ENCODE measurements at places on chromosomes 7 and 10. TPM values are rescaled to one million over a fixed set of nuclear protein-coding genes. Genes with fewer than 3 reads are reported as not detected.
A peak's percentile ranks its signal among the peaks of the same experiment; 100 is the strongest.

Gene VENTX
- 4.1 TPM for total RNA-seq

DNA sequence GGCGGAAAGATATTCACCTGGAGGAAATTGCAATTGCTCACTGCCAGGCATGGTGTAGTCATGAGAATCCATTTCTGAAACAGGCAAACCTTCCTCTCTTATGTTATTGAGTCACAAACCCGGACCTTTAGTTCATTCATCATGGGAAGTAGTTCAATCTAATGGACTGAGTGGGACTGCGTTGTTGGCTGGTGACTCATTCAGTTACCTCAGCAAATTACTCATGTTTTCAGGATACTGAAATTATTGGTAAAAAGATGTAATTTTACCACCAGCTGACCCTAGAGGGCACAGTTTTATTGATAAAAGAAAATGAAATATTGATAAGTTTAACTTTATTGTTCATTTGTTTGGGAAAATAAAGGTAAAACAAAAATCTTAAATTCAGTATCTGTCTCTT, 1194.4 kb upstream of the SORCS1 start:
- H3K27ac ChIP-seq = no peak overlapping the region
- no peaks in the 10 kb centered on the region for H3K36me3 ChIP-seq
- H3K4me3 ChIP-seq = no peak overlapping the region
- DNase-seq = no peak

Gene GPR37
- 2.5 TPM for total RNA-seq

DNA sequence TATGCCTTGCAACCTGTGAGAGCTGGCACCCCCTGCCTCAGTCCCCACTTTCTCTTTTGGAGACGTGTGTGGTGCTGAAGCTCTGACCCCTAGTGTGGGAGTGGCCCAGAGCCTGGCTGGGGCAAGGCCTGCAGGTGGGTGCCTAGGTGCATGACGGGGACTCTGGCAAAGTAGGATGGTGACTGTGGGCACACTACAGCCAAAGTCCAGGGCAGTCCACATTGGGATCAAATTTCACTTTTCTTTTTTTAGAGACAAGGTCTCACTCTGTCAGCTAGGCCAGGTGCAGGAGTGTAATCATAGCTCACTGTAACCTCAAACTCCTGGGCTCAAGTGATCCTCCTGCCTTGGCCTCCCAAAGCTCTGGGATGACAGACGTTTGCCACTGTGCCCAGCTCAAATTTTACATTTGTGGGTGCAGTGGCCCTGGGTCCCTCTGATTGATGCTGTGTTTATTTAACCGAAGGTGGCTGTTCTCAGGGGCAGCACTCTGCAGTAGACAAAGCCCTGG, 52.3 kb downstream of the NEURL1 start:
- H3K27ac ChIP-seq = no peak overlapping the region
- H3K27me3 ChIP-seq = peaks cover 7% of the 10 kb centered on the region
- no peak overlapping the region for H3K4me3 ChIP-seq
- peaks cover 12% of the 10 kb centered on the region for H3K4me1 ChIP-seq
- no peak for DNase-seq

GRCh38 chr10:77603534-77603927, 34.1 kb downstream of the KCNMA1 start:
- H3K36me3 ChIP-seq = no peaks in the 10 kb centered on the region
- H3K27me3 ChIP-seq = no peaks in the 10 kb centered on the region
- DNase-seq = no peak
- H3K4me1 ChIP-seq = no peaks in the 10 kb centered on the region
- H3K27ac ChIP-seq = peak overlapping the region; percentile 59

Gene PPP1R17
- not detected for total RNA-seq

Gene CALCR
- 0.16 TPM for total RNA-seq

DNA sequence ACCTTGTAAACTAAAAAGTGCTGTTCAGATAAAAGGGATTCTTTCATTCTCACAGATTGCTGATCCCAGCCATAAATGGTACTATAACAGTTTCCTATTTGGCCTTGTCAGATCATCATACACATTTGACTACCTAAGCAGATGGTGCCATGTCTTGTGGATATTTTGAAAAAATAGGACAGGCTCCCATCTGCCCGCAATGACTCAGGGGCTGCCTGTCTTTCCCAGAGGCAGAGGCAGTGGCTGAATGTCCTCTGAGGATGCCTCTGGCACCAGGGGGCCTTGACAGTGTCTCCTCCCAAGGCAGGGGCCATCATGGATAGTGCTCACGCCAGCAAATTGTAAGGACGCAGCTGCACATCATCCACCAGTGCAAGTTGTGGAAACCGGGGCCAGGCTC, 323.0 kb upstream of the PODXL start:
- no peaks in the 10 kb centered on the region for H3K36me3 ChIP-seq
- no peak for DNase-seq
- H3K4me1 ChIP-seq = no peaks in the 10 kb centered on the region
- H3K27me3 ChIP-seq = no peaks in the 10 kb centered on the region
- H3K4me3 ChIP-seq = no peak overlapping the region
- H3K27ac ChIP-seq = no peak overlapping the region

Gene TSPAN12
- total RNA-seq = 48.8 TPM

GRCh38 chr7:127759945-127760421, 108.0 kb downstream of the SND1 start:
- H3K27me3 ChIP-seq = no peaks in the 10 kb centered on the region
- H3K4me1 ChIP-seq = no peaks in the 10 kb centered on the region
- H3K4me3 ChIP-seq = no peak overlapping the region
- DNase-seq = no peak

GRCh38 chr10:77333610-77334340, 303.8 kb downstream of the KCNMA1 start:
- H3K36me3 ChIP-seq = no peaks in the 10 kb centered on the region
- H3K27ac ChIP-seq = no peak overlapping the region

- no peaks in the 10 kb centered on the region for H3K36me3 ChIP-seq
- no peak overlapping the region for H3K27ac ChIP-seq
- DNase-seq = no peak
- H3K27me3 ChIP-seq = no peaks in the 10 kb centered on the region
- no peaks in the 10 kb centered on the region for H3K4me1 ChIP-seq
Observed at GRCh38 chr10:131700506-131700905, 200.3 kb upstream of the PPP2R2D start.

DNA sequence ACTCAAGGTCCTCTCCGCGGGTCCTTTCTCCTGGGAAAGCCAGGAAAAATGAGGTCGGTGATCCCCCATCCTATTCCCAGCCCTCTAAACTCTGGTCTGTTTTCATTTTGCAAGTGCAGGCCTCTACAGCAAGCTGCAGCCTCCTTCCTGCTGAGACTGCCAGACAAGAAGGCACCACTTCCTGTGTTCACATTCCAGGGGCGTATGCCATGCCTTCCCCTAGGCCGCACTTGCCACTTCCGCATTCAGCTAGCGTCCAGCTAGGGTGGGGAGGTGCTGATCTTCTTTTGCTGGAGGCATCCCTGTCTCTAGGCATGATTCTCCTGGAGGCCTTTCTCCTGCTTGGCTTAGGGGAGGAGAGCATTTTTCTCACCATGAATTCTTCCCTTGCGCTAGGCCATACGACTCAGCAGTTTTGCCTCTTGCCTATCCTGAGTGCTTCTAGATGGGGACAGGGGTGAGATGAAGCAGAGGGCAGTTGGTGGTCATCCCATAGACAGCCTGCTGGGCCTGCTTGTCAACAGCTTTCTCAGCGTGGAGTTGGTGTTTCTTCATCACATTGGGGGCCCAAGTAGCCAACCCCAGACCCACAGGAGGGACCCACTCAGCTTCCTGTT, 328.9 kb downstream of the RPS24 start:
- no peaks in the 10 kb centered on the region for H3K36me3 ChIP-seq
- H3K4me3 ChIP-seq = no peak overlapping the region
- H3K27me3 ChIP-seq = no peaks in the 10 kb centered on the region

GRCh38 chr10:8105932-8106331, 51.4 kb downstream of the GATA3 start:
- H3K4me1 ChIP-seq = no peaks in the 10 kb centered on the region
- no peaks in the 10 kb centered on the region for H3K27me3 ChIP-seq
- DNase-seq = no peak

Gene DNMBP
- 14.8 TPM for total RNA-seq

DNA sequence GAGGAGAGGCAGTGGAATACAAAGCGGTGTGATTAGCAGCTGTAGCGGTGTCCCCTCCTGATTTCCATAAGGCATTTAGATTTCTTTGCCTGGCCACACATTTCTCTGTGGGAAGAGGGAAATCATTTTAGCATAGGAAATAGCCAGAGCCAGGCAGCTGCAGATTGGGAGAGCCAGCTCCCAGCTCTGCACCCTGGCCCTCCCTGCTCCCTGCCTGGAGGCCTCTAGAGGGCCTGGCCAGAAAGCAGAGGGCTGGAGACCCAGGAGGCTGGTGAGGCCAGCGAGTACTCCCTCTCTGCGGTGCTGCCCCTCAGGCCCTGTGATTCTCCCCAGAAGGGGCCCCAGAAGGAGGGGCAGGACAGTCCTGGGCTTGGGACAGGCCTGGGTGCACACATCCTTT, 85.7 kb downstream of the C10orf105 start:
- H3K27ac ChIP-seq = no peak overlapping the region
- DNase-seq = no peak
- H3K36me3 ChIP-seq = no peaks in the 10 kb centered on the region
- H3K4me1 ChIP-seq = no peaks in the 10 kb centered on the region

DNA sequence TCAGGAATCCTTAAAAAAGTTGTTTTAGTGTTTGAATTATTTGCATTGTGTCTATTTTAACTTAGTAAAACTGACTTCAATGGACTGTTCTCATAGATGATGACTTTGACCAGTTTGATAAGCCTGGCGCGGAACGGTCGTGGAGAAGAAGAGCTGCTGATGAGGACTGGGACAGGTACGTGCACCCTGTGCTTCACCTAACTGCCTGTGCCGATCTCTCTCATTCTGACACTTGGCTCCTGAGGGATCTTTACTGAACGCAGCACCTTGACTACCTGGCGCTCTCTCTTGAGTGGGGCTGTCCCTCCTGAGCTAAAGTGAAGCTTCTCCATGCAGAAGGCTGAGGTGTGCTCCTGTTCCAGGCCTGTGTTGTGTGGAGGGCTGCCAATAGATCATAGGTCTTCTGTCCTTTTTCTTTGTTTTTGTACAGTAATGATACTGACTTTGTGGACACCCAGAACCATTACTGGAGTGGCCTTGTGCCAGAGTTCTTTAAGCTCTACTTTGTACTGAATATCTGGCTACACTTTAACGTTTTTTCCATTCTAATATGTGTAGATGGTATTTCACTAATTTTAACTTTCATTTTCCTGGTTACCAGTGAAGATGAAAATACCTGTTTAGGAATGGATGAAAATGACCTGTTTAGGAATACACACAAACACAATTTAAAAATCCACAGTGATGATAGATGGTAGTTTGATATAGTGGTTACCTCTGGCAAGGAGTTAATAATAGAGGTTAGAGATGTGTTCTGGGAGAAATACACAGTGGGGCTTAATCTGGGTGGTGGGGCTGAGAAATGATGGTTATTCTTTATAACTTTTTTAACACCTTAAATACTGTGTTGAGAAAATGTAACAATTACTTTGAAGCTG, 20.9 kb downstream of the RBM33 start:
- H3K4me3 ChIP-seq = no peak overlapping the region
- no peaks in the 10 kb centered on the region for H3K27me3 ChIP-seq
- DNase-seq = no peak
- peaks cover 4% of the 10 kb centered on the region for H3K36me3 ChIP-seq
- H3K27ac ChIP-seq = peak overlapping the region; percentile 41

Gene ZSCAN21
- total RNA-seq = 12.0 TPM

- H3K36me3 ChIP-seq = no peaks in the 10 kb centered on the region
- H3K27me3 ChIP-seq = no peaks in the 10 kb centered on the region
- H3K4me3 ChIP-seq = no peak overlapping the region
- DNase-seq = no peak
- no peak overlapping the region for H3K27ac ChIP-seq
Observed at GRCh38 chr7:106462914-106463482, 178.2 kb upstream of the NAMPT start.

DNA sequence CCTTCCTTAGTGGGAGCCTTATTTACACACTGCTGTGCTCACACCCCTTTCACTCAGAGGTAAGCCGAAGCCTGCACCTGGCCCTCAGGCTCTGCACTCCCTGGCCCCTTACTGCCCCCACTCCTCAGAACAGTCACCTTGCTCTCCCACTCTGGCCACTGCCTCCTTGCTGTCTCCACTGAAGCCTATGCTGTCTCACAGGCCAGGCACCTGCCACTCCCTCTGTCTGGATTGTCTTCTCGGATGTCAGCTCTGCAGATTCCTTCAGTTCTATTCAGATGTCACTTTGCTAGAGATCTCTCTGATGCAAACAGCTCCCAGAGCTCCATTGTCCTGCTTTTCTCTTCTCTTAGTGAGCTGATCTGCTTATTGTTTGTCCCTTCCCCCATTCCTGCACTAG, 390.7 kb downstream of the DPP6 start:
- no peaks in the 10 kb centered on the region for H3K27me3 ChIP-seq
- no peak for DNase-seq
- H3K27ac ChIP-seq = no peak overlapping the region
- no peaks in the 10 kb centered on the region for H3K36me3 ChIP-seq
- no peak overlapping the region for H3K4me3 ChIP-seq

GRCh38 chr7:101891936-101892640, 74.7 kb downstream of the CUX1 start:
- H3K36me3 ChIP-seq = no peaks in the 10 kb centered on the region
- peak overlapping the region; percentile 46 for H3K27ac ChIP-seq
- peaks cover 38% of the 10 kb centered on the region for H3K4me1 ChIP-seq
- H3K4me3 ChIP-seq = no peak overlapping the region
- H3K27me3 ChIP-seq = no peaks in the 10 kb centered on the region

DNA sequence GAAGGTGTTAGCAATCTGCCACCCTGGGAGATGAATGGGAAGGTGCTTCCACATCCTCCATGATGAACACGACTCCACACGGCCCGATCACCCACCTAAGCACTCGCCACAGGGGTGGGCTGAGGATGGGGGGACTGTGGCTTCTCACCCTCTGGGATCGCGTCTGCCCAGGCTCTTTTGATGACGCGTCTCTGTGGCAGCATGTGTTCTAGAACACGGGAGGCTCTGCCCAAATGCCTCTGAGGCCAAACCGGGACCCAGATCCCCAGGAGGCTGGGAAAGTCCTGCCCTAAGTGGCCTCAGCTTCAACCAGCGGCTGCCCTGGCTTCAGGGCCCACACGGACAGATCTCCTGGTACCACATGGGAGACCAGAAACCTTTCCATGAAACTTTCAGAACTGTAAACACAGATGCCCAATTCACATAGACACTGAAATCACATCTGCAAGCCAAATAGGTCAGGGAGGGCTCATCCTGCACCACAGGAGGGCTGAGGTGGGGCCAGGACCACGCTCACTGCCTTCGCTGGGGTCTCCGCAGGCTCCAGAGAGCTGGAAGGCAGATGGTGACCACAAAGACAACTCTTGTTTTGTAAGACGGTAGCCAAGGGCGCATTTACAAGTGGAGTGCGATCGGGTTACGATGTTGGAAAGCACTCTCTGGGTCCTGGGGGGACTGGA, 200.6 kb downstream of the PTPRN2 start:
- no peaks in the 10 kb centered on the region for H3K4me1 ChIP-seq
- peaks cover 22% of the 10 kb centered on the region for H3K27me3 ChIP-seq
- DNase-seq = no peak
- H3K36me3 ChIP-seq = no peaks in the 10 kb centered on the region
- no peak overlapping the region for H3K27ac ChIP-seq
- no peak overlapping the region for H3K4me3 ChIP-seq

GRCh38 chr7:130150587-130150986, 54.6 kb downstream of the TMEM209 start:
- H3K27ac ChIP-seq = no peak overlapping the region
- H3K27me3 ChIP-seq = no peaks in the 10 kb centered on the region
- H3K36me3 ChIP-seq = no peaks in the 10 kb centered on the region
- H3K4me3 ChIP-seq = no peak overlapping the region
- peaks cover 8% of the 10 kb centered on the region for H3K4me1 ChIP-seq

Gene TBX20
- 0.12 TPM for total RNA-seq

Data from left lung (tissue), 14 donors.